ENCODE measurements at places on chromosomes 4 and X. TPM values are rescaled to one million over a fixed set of nuclear protein-coding genes. Genes with fewer than 3 reads are reported as not detected.
A peak's percentile ranks its signal among the peaks of the same experiment; 100 is the strongest.

GAB3 gene
- 18.6 TPM for total RNA-seq

FAM149A gene
- total RNA-seq: 9.4 TPM

DNA sequence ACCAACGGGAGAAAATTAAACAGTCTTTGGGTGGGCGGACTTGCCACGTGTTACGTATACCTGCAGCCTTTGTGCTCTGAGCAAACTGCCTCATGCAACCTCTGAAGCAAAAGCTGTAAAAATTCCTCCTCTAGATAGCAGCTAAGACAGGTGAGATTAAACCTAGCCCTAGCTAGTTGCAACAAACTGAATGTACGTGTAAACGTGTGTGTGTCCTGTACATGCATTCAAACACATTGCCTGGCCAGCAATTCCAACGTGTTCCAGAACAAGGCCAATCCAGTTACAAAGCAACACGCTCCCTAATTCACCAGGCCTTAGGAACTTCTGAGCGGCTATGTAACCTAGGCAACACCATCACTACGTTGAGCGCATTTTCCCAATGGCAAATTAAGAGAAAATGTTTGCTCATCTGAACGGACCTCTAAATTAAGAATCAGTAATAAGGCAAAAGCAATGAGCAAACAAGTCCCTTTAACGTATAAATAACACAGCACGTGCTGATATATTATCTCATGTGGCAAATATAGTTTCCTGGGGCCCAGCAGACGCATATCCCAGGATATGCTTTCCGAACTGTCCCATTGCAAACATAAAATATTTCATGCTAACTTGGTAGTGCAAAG is 792 bp downstream of the PPID start:
- H3K4me1 ChIP-seq: peaks cover 7% of the 10 kb centered on the region
- H3K4me3 ChIP-seq: peak overlapping the region; percentile 94
- no peak for DNase-seq
- no peaks in the 10 kb centered on the region for H3K27me3 ChIP-seq

VGLL1 gene
- total RNA-seq: not detected

GRCh38 chr4:1096841-1097240 is 16.5 kb downstream of the RNF212 start:
- H3K4me1 ChIP-seq: no peaks in the 10 kb centered on the region
- no peaks in the 10 kb centered on the region for H3K36me3 ChIP-seq
- H3K27ac ChIP-seq: no peak overlapping the region
- no peak overlapping the region for H3K4me3 ChIP-seq
- no peaks in the 10 kb centered on the region for H3K27me3 ChIP-seq

GRCh38 chr4:152556283-152556682 is 20.4 kb upstream of the FBXW7 start:
- H3K4me3 ChIP-seq: no peak overlapping the region
- no peaks in the 10 kb centered on the region for H3K36me3 ChIP-seq

- no peak overlapping the region for H3K4me3 ChIP-seq
- H3K4me1 ChIP-seq: no peaks in the 10 kb centered on the region
- H3K36me3 ChIP-seq: no peaks in the 10 kb centered on the region
- H3K27ac ChIP-seq: no peak overlapping the region
- no peak for DNase-seq
These were observed 84.0 kb downstream of the PHKA2 start for GRCh38 chrX:18899796-18900380.

DNA sequence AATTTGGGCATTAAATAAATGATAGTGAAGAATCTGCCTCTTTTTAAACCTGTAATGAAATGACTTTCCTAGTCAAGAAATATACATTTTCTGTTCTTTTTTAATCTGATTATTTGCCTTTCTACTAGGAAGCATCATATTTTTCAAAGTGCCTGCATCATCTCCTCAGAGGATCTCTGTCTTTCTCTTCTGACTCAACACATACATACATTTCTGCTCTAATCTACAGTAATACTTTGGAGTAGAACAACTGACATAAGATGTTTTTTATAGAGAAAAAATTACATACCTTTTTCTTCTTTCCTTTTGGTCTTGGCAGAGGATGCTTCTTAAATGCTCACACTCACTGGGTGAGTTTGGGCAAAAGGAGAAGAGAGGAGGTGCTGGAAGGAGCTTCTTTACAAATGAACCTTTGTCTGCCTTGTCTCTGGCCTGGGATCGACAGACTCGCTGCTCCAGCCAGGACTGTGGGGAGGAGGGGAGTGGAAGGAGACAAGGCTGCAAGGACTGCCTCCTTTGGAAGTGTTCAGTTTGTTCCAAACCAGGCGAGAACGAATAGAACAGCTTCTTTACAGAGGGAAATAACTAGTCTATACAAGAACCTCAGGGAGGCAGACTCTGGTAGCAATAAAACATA is at the start of gene SCRG1:
Gene SCRG1 (minus strand): TSS at position 338 of the 637 bp plus-strand sequence. CDS start 7,702 bp downstream, outside the sequence.
- no peaks in the 10 kb centered on the region for H3K4me1 ChIP-seq
- H3K27me3 ChIP-seq: no peaks in the 10 kb centered on the region
- H3K36me3 ChIP-seq: no peaks in the 10 kb centered on the region
- H3K27ac ChIP-seq: no peak within 1 kb of the TSS
- peak; percentile 35 for DNase-seq

DNA sequence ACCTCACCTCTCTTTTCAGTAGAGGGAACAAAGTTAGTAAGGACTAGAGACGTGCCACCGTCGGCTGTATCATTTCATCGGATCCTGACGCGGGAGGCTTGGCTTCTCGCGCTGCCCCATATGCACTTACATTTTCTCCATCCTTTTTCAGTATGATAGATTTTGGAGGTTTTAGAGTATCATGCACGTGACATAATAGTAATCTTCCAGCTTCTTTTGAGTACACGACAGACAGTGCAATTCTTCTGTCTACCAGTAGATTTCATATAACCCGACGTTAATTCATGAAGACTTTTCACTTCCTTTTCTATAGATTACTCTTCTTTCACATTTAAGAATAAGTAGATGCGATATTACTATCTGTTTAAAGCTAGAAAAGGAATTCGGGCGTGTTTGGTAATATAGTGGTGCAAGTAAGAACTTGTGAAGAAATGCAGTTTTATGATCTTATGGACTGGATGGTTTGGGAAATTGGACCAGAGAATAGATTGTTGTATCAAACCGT is 1.0 kb downstream of the CDS1 start:
- peak overlapping the region; percentile 80 for H3K27ac ChIP-seq
- no peak for DNase-seq
- peak overlapping the region; percentile 79 for H3K4me3 ChIP-seq
- peaks cover 18% of the 10 kb centered on the region for H3K27me3 ChIP-seq
- H3K36me3 ChIP-seq: no peaks in the 10 kb centered on the region
- H3K4me1 ChIP-seq: peaks cover 7% of the 10 kb centered on the region

- H3K36me3 ChIP-seq: no peaks in the 10 kb centered on the region
- H3K27me3 ChIP-seq: no peaks in the 10 kb centered on the region
- no peaks in the 10 kb centered on the region for H3K4me1 ChIP-seq
- H3K4me3 ChIP-seq: no peak overlapping the region
- no peak for DNase-seq
- no peak overlapping the region for H3K27ac ChIP-seq
These were observed 119.0 kb upstream of the SLC6A14 start for GRCh38 chrX:116317409-116317808.

DNA sequence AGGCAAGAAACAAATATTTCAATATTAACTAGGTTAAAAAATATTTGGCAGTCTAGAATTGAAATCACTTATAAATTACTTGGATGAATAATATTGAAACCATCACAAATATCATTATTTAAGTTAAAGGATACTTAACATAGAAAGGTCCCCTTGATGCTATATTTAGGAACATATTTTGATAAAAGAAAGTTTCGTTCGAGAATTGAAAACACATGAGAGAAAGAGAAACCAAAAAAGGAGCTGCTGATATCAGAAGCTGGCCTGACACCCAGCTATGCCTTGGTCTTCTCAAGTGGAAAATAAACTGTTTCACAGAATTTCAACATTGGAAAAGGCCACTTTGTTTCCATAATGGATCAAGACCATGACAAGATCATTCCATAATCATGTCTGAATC is 762.4 kb downstream of the DMD start:
- no peaks in the 10 kb centered on the region for H3K27me3 ChIP-seq
- no peak overlapping the region for H3K27ac ChIP-seq
- no peaks in the 10 kb centered on the region for H3K4me1 ChIP-seq

- H3K27ac ChIP-seq: no peak overlapping the region
- no peaks in the 10 kb centered on the region for H3K36me3 ChIP-seq
- DNase-seq: no peak
- no peaks in the 10 kb centered on the region for H3K4me1 ChIP-seq
- H3K27me3 ChIP-seq: no peaks in the 10 kb centered on the region
These were observed 253.9 kb downstream of the GLUD2 start for GRCh38 chrX:121301356-121301755.

DNA sequence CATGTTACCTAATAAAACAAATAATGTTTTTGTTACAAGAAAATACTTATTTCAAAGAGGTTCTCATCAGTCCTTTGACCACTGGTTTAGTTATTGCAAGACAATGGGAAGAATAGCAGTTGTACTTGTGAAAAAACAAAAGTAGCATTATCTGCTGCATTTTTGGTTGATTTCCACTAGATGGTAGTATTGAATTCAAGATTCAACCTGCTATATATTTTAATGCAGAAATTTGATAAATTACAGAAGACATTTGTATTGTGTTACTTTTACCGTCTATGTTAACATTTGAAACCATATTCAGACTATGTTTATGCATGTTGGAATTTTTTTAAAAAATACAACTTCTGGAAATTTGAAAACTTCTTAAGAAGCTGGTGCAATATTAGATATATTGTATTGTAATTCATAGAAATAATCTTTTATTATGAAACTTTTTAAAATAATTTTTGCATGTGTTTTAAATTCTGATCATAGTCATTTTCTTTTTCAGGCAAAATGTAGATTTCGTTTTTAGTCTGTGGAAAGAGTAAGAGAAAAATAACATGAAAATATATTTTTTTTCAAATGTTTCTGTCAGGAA is 56.4 kb downstream of the SPCS3 start:
- no peak overlapping the region for H3K27ac ChIP-seq

DNA sequence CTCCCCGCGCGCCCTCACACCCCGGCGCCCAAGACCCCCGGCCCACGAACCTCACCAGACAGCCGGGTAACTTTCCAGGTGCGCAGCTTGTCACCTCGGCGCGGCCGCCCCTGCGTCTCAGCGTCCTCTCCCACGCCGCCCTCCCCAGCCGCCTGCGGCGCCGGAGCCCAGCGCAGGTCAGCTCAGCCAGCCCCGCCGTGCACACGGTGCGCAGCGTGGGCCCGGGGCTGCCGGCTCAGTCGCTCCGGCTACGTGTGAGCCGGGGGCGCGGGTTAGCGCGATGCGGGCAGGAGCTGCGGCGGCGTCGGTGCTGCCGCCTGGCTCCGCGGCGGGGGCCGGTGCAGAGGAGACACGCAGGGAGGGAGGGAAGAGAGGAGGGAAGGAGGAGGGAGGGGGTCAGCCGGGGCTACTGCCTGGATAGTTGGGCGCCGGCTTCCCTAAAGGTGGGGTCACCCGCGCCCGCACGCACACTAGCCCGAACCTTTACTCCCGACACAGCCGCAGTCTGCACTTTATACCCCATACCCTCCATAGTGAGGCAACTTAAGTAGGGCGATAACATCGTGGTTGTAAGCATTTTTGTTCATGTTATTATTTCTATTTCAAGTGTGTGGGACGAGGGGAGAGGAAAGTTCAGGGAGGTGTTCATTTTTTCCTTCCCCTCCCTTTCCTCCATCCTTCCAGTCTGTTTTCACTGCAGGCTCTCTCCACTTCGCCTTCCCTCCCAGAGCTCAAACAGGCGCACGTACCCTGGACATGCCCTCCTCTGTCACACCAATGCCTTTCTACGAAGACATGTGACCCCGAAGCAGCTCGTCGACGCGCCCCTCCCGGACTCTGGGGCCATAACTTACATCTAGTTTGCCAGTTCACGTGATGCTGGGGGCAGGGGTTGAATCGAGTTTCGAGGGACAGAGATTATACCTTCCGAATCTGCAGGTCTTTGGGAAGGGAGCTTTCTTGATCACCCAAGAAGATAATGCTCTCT is at the start of gene PRKG2:
Gene PRKG2 (minus strand): TSS at position 342 of the 988 bp plus-strand sequence. CDS start 10,175 bp downstream, outside the sequence.
- DNase-seq: no peak
- H3K4me3 ChIP-seq: peak within 1 kb of the TSS; percentile 26
- no peaks in the 10 kb centered on the region for H3K36me3 ChIP-seq
- H3K27me3 ChIP-seq: peaks cover 48% of the 10 kb centered on the region
- H3K27ac ChIP-seq: no peak within 1 kb of the TSS

DNA sequence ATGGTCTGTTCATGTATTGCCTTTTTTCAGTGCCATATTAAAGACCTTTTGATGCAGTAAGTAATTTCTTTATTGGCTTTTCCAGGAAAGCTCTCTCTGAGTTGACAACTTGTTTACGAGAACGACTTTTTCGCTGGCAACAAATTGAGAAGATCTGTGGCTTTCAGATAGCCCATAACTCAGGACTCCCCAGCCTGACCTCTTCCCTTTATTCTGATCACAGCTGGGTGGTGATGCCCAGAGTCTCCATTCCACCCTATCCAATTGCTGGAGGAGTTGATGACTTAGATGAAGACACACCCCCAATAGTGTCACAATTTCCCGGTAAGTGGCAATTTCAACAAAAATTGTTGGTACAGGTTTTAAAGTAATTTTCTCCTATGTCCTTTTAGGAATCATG is 148.0 kb downstream of the STIM2 start:
- H3K4me3 ChIP-seq: no peak overlapping the region
- no peak overlapping the region for H3K27ac ChIP-seq
- DNase-seq: no peak
- no peaks in the 10 kb centered on the region for H3K27me3 ChIP-seq
- H3K4me1 ChIP-seq: no peaks in the 10 kb centered on the region
- H3K36me3 ChIP-seq: no peaks in the 10 kb centered on the region

- no peak overlapping the region for H3K27ac ChIP-seq
- H3K4me1 ChIP-seq: no peaks in the 10 kb centered on the region
- H3K27me3 ChIP-seq: no peaks in the 10 kb centered on the region
- H3K4me3 ChIP-seq: no peak overlapping the region
- peak; percentile 39 for DNase-seq
These were observed 124.2 kb upstream of the MBNL3 start for GRCh38 chrX:132612821-132613564.

DNA sequence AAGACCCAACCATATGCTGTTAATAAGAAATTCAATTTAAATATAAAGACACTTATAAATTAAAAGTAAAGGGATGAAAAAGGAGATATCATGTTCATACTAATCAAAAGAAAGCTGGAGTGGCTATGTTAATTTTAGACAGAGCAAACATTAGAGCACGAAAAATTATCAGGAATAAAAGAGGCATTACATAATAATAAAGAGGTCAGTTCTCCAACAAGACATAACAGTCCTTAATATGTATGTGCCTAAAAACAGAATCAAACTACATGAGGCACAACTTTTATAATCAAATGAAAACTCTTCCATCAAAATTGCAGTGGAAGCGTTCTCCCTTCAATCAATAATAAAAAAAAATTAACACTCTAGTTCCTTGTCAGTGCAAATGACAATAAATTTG is 62.6 kb downstream of the ARHGEF6 start:
- H3K4me3 ChIP-seq: no peak overlapping the region
- H3K4me1 ChIP-seq: no peaks in the 10 kb centered on the region
- no peak for DNase-seq
- no peaks in the 10 kb centered on the region for H3K36me3 ChIP-seq

TEX13B gene
- not detected for total RNA-seq

GRCh38 chr4:138115053-138115452 is 127.1 kb downstream of the SLC7A11 start:
- H3K36me3 ChIP-seq: no peaks in the 10 kb centered on the region
- H3K27ac ChIP-seq: no peak overlapping the region
- DNase-seq: no peak
- H3K4me1 ChIP-seq: no peaks in the 10 kb centered on the region

- no peak for DNase-seq
- no peaks in the 10 kb centered on the region for H3K27me3 ChIP-seq
- H3K27ac ChIP-seq: no peak overlapping the region
- H3K36me3 ChIP-seq: no peaks in the 10 kb centered on the region
These were observed 66.6 kb downstream of the ASMT start for GRCh38 chrX:1681439-1681838.
